ENCODE measurements at places on chromosomes 1 and 21.

- DNase-seq = no peak
Observed at GRCh38 chr1:167503626-167504466, 14.5 kb downstream of the CD247 start.

GRCh38 chr1:66623812-66624211 is 89.9 kb downstream of the SGIP1 start:
- no peak for DNase-seq

GRCh38 chr1:155941845-155942531 is 550 bp downstream of the RXFP4 start:
- no peak for DNase-seq

GRCh38 chr1:22841860-22842281 is 130.8 kb downstream of the LACTBL1 start:
- DNase-seq = no peak

DNA sequence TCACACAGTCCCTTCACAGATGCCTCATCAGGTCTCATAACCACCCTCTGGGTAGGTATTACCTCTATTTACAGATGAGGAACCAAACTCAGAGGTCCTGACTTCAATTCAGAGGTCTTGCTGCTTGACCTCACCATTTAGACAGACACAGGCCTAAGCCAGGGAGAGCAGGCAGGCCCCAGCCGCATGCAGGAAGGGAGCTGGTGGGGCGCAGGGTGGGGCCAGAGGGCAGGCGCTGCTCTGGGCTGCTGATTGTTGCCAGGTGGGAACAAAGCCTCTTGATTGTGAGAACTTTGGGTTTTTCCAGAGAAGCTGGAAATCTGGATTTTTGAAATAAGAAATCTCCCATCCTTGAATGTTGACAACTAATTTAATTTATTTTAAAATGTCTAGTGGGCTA is 19.9 kb upstream of the PRELP start:
- DNase-seq = no peak

DNA sequence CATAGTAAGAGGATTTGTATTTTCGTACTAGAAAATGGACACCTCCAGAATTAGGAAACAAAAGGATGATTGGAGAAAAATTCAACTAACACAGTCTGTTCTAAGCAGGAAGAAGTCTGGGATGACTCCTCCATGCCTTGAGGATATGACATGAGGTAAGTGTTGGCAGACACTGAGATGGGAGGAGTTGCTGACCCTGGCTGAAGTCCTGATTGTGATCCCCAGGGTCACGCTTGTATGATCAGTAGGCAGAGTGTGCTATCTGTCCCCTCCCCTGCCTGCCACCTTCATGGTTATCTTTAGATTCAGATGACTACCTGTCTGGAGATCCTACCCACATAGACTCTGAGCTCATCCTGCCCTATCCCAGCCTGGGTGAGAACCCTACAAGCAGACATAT is 249.1 kb downstream of the C1orf94 start:
- DNase-seq = no peak

DNA sequence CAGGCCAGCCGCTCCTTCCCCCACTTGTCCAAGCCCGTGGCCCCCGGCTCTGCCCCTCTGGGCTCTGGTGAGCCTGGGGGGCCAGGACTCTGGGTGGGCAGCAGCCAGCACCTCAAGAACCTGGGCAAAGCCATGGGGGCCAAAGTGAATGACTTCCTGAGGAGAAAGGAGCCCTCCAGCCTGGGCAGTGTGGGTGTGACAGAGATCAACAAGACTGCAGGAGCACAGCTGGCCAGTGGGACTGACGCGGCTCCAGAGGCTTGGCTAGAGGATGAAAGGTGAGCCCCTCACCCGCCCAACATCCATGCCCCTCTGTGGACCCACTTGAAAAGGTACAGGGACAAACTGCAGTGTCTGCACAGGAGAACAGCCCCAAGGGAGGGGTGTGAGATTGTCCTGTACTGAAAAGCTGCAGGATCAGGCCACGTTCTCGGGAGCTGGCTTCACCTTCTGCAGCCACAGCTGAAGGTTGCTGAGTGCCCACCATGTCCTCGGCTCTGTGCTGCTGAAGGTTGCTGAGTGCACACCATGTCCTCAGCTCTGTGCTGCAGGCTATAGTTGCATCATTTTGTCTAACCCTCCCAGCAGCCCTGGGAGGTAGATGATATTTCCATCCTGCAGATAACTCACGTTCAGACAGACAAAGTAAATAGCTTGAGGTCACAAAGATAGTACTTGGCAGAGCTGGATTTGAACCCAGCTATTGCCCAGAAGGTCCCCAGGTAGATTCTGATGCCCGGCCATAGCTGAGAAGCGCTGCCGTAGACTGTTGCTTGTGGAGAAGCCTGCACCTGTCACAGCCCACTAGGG is 618 bp downstream of the C1orf226 start:
- no peak for DNase-seq
